ENCODE measurements at places on chromosomes 1 and 21.

DNA sequence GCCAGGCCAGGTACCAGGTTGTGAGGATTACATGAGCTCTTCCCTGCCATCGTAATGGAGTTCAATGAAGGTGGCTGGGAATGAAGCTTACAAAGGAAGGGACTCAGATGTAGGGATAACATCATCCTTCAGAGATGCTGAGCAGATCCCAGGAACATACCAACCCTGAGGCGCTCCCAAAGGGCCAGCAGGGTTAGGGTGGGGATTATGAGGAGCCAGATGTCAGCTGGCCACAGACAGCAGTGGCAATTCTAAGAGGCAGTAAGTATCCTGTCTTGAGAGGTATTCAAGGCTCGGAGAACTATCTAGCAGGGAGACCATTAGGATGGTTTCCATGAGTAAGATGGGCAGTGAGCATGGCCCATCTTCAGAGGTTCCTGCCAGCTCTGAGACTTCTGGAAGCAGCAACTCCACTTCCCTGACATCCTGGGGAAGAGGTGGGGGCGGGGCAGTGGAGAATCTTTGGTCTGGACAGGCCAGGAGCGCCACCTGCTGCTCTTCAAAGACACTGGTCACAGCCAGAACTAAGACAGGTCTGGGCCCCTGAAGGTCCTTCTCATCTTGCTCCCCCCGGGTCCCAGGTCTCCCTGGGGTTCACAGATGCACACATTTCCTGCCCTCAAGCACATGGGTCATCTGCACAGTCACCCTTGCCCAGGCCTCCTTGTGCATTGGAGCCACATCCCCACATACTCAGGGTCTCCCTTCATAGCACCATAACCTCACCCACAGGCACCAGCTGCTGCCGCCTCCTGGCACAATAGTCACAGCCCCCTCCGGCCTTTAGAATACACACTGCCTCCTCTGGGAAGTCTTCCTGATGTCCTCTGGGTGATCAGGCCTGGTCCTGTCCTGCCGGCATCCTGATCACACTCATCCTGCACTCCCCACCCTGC is 2.7 kb upstream of the SDC3 start:
- DNase-seq, result peak; percentile 75

GRCh38 chr1:9078015-9078751 is 8.7 kb upstream of the SLC2A5 start:
- DNase-seq, result no peak

GRCh38 chr1:44484155-44484688 is 79.2 kb downstream of the RNF220 start:
- no peak for DNase-seq

GRCh38 chr1:65958561-65959350 is 166.1 kb downstream of the PDE4B start:
- no peak for DNase-seq

- no peak for DNase-seq
These were observed 6.3 kb upstream of the CTTNBP2NL start for GRCh38 chr1:112389689-112390088.

GRCh38 chr21:17501107-17502006 is 11.5 kb upstream of the CXADR start:
- no peak for DNase-seq

- peak; percentile 49 for DNase-seq
These were observed 2.4 kb downstream of the SH2D5 start for GRCh38 chr1:20729990-20730689.

DNA sequence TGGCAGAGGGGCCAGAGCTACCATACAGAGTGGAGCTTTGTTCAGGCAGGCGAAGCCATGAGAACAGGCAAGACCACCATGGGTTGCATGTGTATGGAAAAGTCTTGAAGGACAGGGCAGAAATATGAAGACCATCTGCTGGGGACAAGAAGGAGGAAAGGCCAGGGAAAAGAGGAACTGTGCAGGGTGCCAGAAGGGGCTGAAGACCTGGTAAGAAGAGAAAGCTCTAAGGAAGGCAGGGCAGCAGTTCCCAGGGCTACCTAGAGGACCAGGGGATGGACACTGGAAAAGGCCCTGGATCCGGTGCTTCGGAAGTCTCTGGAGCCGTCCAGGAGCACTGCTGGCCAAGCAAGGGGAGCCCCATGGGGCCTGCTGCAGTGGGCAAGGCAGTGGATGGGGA is 43.4 kb downstream of the PKP1 start:
- no peak for DNase-seq

GRCh38 chr1:96234299-96234698 is 487.3 kb upstream of the PTBP2 start:
- no peak for DNase-seq

DNA sequence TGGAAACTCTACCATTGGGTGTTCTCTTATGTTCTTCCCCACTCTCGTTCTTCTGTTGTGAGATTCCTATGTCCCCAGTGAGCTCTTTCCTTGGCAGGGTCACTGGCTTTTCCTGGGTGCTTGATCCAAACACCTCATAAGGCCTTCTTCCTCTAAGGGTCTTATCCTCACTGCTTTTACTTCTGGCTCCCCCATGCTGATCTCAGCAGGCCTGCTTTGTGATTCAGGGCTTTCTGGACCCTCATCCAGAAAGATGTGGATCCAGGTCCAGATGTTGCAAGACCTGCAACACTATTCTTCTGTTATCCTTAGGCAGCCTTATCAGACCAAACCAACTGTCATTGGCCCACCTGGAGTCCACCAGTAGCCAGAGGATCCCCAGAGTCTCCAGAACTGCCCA is 11.2 kb upstream of the MYOG start:
- no peak for DNase-seq

DNA sequence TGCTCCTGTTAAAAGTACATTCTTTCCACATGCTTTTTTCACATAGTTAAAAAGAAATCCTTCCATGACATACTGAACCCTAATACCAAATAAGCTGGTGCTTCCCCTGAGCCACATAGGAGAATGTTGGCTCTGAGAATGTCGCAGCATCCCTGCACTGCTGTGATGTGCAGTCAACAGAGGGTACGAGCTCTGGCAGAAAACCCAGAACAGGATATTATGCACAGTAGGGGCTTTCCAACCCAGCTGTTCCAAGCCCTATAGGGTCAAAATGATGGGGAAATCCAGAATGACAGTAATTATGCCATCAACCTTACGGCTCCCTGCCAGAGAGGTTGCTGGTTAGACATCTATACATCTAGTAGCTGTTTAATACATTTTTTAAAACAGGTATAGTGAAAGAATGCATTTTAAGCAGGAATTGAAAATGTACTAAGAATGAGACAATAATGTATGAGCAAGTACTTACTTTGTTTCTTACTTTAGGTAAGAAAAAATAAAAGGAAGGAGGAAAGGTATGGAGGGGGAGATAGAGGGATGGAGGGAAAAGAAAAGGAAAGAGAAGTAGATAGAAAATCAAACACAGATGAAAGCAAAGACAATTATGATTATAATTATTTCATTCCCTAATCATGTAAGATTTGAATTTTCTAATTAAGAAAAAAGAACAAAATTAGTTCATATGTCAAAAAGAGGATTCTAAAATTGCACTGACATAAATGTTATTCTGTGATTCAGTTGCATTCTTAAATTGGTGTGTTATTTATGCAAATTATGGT is 126.0 kb downstream of the NR5A2 start:
- DNase-seq, result peak; percentile 66

- DNase-seq, result no peak
These were observed 83.6 kb downstream of the CAMTA1 start for GRCh38 chr1:6868660-6869380.

DNA sequence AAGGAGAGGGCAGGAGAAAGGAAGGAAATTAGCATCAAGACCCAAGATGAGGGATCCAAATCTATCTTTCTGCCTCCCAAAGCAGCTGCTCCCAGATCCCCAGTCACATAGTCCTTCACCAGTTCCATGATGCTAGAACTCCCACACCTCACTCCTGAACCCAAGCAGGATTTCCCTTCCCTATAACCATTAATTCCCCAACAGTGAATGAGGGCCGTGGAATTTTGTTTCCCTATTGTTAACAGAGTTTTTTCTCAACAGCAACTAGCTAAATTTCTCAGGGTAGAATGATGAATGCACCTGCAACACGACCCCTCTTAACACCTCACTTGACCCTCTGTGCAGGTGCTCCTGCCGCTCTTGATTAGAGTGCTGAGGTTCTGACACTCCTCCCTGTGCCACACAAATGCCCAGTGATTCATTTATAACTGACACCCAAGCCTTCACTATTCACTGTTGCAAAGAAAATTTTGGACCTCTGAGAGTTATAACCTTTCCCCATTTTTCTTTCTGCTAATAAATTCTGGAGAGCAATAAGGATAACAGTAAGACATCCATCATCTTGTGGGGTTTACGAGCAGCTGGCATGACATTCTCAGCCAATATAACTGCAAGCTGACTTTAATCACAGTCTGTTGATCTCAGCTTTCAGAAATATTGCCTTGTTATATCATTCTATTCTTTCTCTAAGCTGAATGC is 25.4 kb upstream of the NPL start:
- DNase-seq, result no peak

- DNase-seq, result no peak
These were observed 111.4 kb upstream of the ARTN start for GRCh38 chr1:43822040-43822690.

- no peak for DNase-seq
These were observed 235.1 kb downstream of the RRAGC start for GRCh38 chr1:38624336-38625039.

- no peak for DNase-seq
These were observed 452.3 kb downstream of the OMA1 start for GRCh38 chr1:58094221-58094620.

DNA sequence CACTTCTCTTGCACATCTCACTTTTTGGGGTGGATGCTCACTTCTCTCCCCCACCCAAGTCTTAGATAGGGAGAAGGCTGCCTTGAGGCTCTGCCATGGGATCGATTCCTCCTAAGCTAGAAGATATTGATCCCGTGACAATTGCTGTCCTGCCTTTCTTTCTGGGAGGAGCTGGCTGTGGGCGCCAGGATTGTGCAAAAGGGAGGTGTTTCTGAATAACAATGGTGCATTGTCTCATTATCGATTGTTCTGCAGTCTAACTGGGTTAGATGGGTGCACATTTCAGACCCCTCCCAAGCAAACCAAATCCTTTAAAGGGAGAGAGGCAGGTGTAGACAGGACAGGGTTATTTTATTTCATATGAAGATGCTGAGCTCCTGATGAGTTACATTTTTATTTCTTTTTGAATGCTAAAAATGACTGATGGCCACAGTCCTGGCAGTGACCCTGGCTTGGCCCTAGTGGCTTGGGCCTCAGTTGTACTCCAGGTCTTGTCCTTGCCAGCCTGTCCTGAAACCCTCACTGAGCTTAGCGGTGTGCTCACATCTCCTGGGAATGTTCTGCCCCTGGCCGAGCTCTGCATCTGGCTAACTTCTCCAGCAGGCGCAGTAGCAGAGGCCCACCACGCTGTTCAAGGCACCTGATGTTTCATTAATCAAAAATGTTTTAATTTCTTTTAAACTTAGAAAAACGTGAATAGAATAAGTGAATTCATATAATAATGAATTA is 99.0 kb upstream of the KAZN start:
- no peak for DNase-seq

DNA sequence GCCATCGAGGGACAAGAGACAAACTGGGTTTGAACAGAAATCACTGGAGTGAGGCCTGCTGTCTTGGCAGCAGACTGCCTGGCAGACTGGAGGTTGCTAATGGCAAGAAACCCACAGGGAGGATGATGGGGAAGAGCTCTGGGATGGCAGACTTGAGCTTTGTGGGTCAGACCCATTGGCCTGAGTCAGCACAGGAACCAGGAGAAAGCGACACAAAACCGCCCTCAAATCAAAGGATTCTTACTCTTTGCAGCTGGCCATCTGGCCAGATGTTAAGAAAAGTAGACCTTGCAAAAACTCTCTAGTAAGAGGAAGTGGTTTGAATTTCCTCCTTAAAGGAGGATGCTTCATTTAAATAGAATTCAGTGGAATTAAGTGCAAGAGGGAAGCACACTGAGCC is 195.2 kb upstream of the JUN start:
- no peak for DNase-seq

DNA sequence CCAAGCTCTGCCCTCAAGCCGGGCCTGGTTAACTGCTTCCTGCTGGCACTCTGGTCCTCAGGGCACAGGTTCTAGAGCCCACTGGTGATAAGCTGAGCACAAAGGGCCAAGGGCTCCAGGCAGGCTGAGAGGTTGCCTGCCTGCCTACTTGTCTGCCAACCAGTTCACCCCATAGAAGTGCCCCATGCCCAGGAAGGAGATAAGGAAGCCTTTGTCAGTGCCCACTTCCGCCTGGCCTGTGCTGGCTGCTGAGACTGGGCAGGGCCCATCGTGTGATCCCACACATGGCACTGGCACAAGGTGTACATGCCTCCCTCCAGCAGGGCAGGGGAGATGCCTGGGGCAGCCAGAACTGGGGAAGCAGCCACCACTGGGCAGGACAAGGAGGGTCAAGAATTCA is 24.1 kb downstream of the SLC9A1 start:
- no peak for DNase-seq

- DNase-seq, result no peak
These were observed 179.1 kb downstream of the PSMG1 start for GRCh38 chr21:39003982-39004633.

GRCh38 chr1:23216771-23217420 is 406 bp downstream of the HTR1D start:
- peak; percentile 77 for DNase-seq

GRCh38 chr1:7356079-7356478 is 415.0 kb upstream of the VAMP3 start:
- no peak for DNase-seq

GRCh38 chr1:202807451-202807925 is 733 bp downstream of the KDM5B start:
- DNase-seq, result peak; percentile 71

GRCh38 chr1:175192111-175192629 is 406 bp downstream of the KIAA0040 start:
- DNase-seq, result peak; percentile 74

DNA sequence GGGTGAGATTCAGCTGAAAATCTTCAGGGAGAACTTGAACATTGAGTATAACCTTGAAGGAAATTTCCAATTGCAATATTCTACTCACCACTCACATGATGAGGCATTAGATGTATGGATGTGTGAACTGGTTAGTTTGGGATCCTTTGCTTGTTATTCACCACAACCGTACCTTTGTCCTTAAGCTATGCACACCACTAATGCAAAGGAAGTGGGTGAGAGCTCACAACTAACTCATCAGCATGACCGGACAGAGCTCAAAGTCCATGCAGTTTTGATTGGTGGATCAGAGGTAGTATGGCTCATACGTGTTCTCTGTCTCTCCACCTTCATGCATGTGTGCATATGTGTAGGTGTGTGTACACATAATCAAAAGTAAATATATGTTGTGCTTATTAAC is 43.5 kb upstream of the MROH9 start:
- DNase-seq, result no peak

- DNase-seq, result no peak
These were observed 13.2 kb downstream of the IER5 start for GRCh38 chr1:181101581-181102226.

DNA sequence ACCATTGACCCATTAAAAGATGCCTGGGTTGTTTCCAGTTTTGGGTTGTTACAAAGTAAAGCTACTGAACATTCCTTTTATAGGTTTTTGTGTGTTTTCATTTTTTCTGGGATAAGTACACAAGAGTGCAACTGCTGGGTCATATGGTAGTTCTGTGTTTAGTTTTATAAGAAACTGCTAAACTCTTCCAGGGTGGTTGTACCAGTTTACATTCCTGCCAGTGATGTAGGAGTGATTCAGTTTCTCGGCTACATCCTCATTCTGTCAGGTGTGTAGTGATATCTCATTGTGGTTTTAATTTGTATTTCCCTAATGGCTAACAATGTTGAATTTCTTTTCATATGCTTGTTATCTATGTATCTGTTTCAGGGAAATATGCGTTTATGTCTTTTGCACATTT is 58.5 kb upstream of the DNAJC6 start:
- no peak for DNase-seq

Data from activated CD8-positive, alpha-beta memory T cell treated with anti-CD3 and anti-CD28 coated beads for 24 hours (primary cell).